ENCODE measurements at places on chromosomes 4 and X.

DNA sequence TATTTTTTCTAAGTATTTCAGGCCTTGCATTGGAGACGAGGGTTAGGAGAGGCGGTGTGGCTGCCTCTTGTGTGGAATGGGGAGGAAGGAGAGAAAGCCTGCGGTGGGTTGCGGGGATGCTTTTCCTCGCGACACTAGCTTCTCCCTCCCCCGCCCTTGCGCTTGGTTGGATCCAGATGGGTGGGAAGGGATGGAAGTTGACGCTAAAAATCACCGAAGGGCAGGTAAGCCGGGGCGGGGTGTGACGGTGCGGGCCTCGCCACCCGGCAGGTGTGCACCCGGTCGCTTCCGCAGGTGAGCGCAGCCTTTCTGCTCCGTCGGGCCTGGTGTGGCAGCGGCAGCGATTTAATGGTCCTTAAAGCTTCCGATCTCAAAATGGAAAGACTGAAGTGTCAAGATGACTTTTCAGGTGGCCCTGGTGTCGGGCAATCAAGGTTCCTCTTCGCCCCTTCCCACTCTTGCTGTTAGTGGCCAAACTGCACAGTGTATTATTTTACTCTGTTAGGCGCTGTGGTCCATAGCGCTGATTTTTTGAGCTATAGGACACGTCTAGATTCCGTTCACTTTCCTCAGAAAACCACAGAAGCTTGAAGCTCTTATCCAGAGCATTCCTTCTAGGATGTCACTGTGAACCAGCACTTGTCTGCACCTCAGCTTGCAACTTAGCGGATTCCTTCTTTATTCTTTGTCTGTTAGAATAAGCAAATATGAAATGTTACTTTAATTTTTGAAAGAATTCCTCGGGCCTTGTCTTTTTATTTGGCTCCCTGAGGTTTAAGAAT lies 765 bp downstream of the ENOPH1 start:
- DNase-seq: no peak

GRCh38 chr4:133081246-133081645 lies 67.8 kb upstream of the PCDH10 start:
- no peak for DNase-seq

DNA sequence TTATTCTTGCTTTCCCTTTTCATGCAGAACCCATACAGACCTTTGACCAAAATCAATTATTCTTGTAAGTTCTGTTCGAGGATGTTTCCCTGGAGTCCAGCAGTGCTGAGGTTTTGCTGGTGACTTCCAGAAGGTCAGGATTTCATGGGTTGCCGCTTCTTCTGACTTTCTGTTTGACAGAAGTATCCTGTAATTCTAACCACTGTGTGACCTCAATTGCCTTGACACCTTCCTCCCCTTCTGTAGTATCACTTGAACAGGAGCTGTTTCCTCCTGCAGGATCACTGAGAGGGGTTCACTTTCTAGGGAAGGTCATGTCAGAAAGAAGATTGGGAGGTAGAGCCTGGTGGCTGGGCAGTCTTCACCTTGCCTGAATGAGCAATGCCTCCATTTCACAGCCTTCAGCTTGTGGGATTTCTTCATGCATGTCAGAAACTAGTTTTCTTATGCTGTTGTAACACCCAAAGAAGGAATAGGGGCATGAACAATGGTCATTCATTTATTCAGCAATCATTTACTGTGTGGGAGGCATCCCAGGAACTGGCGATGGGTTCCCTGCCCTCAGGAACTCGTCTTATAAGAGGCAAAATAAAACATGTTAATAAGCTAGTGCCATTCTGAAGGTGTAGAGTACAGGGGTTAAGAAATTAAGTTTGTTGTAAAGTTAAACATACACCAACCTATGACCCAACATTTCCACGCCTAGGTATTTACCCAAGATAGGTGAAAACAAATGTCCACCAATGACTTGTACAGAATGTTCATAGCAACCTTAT lies 205.9 kb downstream of the SOWAHB start:
- no peak for DNase-seq

GRCh38 chr4:167715176-167715575 lies 377.2 kb upstream of the ANXA10 start:
- DNase-seq: no peak

GRCh38 chr4:123696687-123697086 lies 300.1 kb downstream of the SPRY1 start:
- DNase-seq: no peak

GRCh38 chr4:102598762-102599374 lies 97.7 kb downstream of the NFKB1 start:
- no peak for DNase-seq

DNA sequence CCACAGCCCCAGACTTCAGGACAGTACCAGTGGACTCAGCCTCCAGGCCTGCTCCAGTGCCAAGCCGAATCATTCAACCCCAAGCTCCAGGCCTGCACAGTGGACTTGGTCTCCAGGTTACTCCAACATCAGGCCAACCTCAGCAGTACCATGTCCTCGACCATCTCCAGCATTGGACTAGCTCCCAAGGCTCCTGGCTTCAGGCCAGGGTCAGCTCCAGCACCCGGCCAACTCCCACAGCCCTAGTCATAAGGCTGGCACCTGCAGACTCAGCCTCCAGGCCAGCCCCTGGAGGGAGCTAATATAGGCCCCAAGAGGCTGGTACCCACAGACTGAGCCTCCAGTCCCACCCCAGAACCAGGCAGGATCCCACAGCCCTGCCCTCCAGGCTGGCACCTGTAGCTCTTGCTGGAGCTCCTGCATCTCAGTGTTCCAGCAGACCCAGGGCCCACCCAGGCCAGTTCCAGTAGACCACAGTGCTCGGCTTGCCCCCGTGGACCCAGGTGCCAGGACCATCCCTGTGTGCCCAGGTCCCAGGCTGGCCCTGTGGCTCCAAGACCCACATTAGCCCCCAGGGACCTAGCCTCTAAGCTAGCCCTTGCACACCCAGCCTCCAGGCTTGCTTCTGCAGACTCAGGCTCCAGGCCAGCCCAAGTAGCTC lies 25.6 kb downstream of the ZMAT1 start:
- no peak for DNase-seq

- no peak for DNase-seq
Measured at GRCh38 chr4:16067515-16067914, 16.3 kb downstream of the PROM1 start.

GRCh38 chr4:137125011-137125410 lies 407.3 kb downstream of the PCDH18 start:
- DNase-seq: peak; percentile 26

Data from HS-5 (cell line).